ENCODE measurements at places on chromosomes 16 and 17.
A peak's percentile ranks its signal among the peaks of the same experiment; 100 is the strongest.

DNA sequence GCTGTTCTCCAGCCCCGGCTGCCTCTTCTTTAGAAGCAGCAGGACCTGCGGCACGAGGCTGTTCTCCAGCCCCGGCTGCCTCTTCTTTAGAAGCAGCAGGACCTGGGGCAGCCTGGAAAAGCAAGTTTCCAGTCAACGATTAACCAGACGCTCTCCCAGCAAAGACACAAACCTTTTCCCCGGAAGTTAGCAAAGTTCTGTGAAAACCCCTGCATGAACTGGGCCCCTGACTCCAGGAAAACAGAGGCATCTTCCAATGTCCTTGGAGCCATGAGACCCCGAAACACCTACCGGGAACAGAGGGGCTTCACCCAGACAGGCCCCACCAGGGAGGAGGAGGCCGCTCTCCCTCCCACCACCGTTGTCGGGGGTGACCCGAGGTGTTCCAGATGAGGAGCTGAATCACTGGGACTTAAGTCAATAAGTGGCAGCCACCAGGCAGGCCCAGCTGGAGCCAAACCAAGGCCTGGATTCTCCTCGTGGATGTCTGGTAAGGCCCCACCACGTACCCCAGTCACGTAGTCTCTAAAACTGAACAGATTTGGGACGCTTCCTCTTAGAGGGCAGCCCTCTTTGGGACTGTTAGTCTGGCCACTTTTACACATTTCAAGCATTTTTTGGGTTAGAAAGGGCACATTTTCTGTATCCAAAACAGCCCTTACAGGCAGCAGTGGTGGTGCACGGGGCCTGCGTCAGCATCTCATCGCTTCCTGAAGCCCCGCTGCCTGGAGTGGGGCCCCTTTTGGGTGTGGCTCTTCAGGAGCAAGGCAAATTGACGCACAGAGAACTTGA lies at the start of gene RPH3AL:
Gene RPH3AL (minus strand): TSS at position 387 of the 792 bp plus-strand sequence. CDS start 25,264 bp downstream, outside the sequence.
- no peak for DNase-seq

DNA sequence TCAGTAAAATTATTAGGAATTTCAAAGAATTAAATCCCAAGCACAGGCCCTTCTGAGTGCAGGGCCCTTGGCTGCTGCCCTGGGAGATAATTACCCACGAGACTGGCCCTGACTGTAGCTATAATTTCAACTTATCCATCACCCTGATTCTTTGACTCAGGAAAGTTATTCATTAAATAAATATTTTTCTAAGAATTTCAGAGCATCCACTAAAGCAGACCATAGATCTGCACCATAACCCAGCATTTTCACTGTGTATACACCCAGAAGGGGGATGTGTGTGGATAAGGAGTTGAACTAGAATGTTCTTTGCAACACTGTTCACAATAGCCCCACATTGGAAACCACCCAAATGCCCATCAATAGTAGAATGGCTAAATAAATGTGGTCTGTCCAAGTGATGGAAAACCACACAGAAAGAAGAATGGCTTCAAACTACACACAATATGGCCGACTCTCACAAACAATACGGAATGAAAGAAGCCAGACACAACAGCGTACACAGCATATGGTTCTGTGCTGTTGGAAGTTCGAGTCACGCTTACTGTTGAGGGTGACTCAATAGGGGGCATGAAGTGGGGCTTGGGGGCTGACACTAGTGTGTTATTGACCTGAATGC lies 33.9 kb upstream of the MEAK7 start:
- no peak for DNase-seq

DNA sequence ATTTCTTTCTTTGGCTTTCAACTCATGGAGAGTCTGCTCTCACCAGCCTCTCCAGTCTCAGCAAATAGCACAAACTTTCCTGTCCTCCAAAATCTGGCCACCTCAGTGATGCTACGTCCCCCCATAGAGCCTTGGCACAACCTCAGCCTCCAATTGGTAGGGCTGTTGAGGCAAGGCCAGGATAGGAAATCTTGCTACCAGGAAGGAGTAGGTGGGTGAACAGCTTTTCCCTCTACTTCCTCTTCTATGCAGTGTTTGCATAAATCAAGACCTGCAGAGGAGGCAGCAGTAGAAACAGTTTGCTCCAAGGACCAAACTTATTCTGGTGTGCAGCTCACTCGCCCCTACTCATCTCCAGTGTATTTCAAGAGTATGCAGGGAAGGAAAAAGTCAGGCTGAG lies 701 bp upstream of the DPEP2 start:
- peak; percentile 67 for DNase-seq

- DNase-seq = peak; percentile 20
Observed at GRCh38 chr16:58018803-58019202, 6.8 kb upstream of the MMP15 start.

- DNase-seq = no peak
Observed at GRCh38 chr17:68733241-68734176, 132.3 kb upstream of the FAM20A start.

- peak; percentile 80 for DNase-seq
Observed at GRCh38 chr17:39547713-39548478, 59.8 kb downstream of the NEUROD2 start.

DNA sequence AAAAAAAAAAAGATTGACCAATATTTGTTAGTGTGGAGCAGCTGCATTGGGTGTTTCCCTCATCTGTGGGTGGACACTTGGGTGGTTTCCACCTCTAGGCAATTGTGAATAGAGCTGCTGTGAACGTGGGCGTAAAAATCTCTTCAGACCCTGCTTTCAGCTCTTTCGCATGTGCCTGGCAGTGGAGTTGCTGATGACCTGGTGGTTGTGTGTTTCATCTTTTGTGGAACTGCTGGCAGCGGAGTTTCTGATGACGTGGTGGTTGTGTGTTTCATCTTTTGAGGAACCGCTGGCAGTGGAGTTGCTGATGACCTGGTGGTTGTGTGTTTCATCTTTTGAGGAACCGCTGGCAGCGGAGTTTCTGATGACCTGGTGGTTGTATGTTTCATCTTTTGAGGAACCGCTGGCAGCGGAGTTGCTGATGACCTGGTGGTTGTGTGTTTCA lies 21.4 kb downstream of the ZC3H18 start:
- no peak for DNase-seq

GRCh38 chr16:88382491-88383400 lies at the start of gene ZNF469:
Gene ZNF469, plus strand, starts transcription at chr16:88382959. Its CDS starts 44,512 bp downstream, at chr16:88427471.
- DNase-seq = no peak

DNA sequence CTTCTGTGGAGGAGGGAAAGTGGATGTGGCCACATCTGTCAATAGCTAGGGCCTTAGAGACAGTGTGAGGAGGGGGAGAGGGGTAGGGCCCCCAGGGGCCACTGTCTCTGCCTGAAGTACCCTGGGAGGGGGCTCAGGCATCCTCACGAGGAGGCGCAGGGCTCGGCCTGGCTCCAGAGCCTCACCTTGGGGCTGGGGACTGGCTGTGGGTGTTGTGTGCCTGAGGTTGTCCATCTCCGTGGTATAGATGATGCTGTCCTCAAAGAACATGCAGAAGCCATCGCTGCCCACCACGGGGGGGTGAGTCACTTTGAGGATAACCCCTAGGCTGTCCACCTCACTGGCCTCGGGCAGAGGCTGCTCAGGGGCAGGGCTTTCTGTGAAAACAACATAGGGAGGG lies 12.1 kb downstream of the PLEKHG4 start:
- DNase-seq = no peak

DNA sequence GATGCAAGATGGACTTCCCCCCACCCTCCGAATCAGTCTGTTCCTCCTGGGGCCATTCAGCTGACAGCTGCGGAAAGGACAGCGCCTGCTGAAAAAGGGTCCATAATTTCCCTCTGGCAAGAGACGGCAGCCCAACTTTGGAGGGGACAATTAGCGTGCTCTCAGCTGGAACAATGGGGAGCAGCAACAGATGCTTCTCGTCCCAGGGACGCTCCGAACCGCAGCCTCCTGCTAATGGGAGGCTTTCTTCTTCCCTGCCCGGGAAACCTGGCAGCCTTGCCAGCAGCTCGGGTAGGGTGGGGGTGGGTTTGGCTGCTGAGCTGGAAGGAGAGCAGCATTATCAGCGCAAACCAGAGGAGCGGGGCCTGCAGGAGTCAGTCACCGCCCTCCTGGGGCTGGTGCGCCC lies 500.0 kb upstream of the SALL1 start:
- no peak for DNase-seq

- peak; percentile 45 for DNase-seq
Observed at GRCh38 chr16:50354629-50355456, 13.9 kb downstream of the BRD7 start.

- no peak for DNase-seq
Observed at GRCh38 chr16:8519179-8519578, 71.1 kb downstream of the TMEM114 start.

DNA sequence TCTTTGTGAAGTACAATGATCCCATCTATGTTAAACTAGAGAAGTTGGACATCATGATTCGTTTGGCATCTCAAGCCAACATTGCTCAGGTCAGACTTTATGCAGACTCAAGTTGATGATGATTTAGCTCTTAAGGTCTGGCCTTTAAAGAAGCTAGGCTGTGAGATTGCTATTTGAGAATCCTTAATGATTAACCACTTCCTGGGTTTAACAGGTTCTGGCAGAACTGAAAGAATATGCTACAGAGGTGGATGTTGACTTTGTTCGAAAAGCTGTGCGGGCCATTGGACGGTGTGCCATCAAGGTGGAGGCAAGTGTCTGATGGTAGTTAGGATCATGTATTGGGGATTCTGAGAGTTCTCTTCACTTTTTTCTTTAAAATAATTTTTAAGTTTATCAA lies 40.3 kb downstream of the AP2B1 start:
- no peak for DNase-seq

- no peak for DNase-seq
Observed at GRCh38 chr16:4813251-4814003, 11.0 kb upstream of the ROGDI start.

- DNase-seq = peak; percentile 29
Observed at GRCh38 chr17:30565073-30565935, 88.1 kb downstream of the GOSR1 start.

DNA sequence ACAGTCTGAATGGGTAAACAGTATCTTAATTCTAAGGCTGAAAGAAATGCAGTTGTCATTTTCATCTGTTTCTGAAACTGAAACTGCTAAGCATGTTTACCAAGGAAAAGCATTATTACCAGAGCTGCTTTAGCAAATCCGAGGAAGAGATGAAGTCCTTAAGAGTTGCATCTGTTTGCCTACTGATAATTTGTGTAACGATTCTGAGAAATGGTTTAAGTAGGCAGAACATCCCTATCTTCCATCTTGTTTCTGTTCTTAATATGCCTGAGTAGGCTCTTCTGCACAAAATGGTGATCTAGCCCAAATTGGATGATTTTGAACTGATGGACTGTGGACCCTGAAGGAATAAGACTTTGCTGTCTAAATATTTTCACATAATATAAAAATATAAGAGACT lies 34.9 kb downstream of the NUP93 start:
- DNase-seq = no peak

GRCh38 chr16:68136515-68136914 lies 51.3 kb downstream of the NFATC3 start:
- no peak for DNase-seq

GRCh38 chr16:19073344-19073743 lies 5.9 kb downstream of the COQ7 start:
- no peak for DNase-seq

GRCh38 chr17:79192503-79193351 lies 118.1 kb downstream of the ENGASE start:
- DNase-seq = peak; percentile 37

- DNase-seq = no peak
Observed at GRCh38 chr16:49615576-49615975, 240.3 kb downstream of the ZNF423 start.

- DNase-seq = no peak
Observed at GRCh38 chr16:29024278-29024677, 39.4 kb downstream of the LAT start.

DNA sequence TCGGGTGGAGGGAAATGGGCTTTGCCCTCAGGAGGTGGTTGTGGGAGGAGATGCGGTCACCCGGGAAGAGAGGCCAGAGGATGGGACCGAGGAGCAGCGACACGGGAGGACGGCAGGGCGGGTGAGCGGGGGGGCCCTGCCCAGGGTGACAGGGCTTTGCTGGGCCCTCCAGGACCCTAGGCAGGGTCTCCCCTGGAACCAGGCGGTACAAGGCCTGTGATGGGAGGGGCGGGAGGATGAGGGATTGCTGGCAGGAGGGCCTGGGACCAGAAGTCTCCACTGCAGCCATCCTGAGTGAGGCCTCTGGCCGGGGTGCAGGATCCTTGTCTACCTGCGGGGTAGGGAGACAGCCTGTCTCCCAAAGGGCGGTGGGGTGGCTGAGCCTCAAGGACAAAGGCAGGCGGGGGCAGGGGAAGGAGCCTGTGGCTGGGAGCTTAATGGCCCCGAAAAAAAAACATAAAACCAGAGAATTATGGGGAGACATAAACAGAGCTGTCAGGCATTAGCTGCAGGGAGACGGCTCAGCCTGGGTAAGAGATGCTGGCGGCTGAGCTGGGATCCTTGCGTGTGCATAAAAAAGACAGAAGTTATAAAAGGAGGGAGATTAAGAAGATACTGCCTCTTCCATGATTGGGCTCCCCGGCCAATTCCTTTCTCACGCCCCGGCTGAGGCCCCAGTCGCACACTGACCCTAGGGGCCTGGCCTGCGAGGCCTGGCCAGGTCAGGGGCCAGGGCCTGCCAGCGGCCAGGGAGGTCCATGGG lies 66.7 kb downstream of the SREBF1 start:
- no peak for DNase-seq

- DNase-seq = no peak
Observed at GRCh38 chr16:89096768-89097391, 3.2 kb downstream of the ACSF3 start.

GRCh38 chr17:58564971-58565370 lies 50.5 kb upstream of the MTMR4 start:
- no peak for DNase-seq

DNA sequence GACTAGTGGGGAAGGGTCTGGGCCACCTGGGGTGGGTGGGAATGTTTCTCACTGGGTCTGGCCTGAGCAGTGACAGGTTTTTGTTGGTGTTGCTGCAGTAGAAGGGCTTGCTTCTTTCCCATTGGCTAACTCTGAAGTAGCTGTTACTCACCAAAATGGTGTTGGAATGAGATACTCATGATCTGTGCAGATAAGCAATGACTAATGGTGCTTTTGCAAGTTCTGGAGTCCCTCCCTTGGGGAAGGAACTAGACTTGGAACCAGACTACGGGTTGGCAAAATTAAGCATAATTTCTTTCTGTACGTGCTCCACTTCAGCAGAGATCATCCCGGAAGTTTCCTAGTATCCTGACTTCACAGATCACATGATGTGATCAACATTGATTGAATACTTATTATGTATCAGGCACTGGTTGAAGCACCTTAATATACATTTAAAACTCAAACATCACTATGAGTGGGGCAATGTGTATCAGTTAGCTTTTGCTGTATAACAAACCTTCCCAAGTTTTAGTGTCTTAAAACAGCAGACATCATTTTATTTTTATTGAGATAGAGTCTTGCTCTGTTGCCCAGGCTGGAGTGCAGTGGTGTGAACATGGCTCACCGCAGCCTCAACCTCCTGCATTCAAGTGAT lies 30.1 kb downstream of the CHP2 start:
- DNase-seq = no peak

DNA sequence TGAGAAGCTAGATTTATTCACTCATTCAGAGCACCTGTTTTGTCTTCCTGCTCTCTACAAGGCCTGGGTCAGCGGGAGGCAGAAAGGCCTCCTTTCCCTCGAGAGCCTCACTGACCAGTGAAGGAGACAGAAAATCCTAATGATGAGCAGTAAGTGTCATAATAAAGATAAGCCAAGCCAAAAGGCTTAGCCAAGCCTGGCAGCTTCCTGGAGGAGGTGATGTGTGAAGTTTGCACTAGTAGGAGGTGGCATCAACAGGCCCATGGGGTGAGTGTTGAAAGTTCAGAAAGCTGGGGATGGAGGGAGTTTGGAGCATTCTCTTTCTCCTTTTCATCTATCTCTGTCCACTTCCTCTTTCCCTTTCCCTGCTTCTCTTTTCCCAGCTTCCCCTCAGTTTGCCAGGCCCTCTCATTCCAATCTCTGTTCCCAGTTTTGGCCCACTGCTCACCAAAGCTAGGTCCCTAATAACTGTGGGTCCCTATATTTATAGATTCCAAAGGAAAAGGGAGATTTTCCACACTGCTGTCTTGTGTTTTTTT lies 16.5 kb upstream of the SPNS3 start:
- no peak for DNase-seq
